Daoy (cell line): ENCODE measurements at places on chromosomes 12 and 14.
A peak's percentile ranks its signal among the peaks of the same experiment; 100 is the strongest.

DNA sequence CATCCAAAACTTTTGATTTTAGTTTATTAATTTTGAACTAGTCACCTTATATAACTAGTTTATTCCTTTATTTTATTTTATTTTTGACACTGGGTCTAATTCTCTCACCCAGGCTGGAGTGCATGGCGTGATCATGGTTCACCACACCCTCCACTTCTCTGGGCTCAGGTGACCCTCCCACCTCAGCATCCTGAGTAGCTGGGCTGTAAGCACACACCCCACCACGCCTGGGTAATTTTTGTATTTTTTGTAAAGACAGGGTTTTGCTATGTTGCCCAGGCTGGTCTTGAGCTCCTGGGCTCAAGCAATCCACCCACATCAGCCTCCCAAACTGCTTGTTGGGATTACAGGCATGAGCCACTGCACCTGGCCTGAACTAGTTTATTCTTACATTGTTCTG lies 17.3 kb downstream of the PCNX1 start:
- no peak for DNase-seq

- DNase-seq, result no peak
These were observed 19.4 kb downstream of the SRGAP1 start for GRCh38 chr12:63863658-63864453.

- DNase-seq, result no peak
These were observed 2.0 kb upstream of the RNASE8 start for GRCh38 chr14:21055432-21056117.

GRCh38 chr12:114945351-114945750 lies 261.4 kb upstream of the TBX3 start:
- no peak for DNase-seq

- no peak for DNase-seq
These were observed 4.7 kb downstream of the EXOC3L4 start for GRCh38 chr14:103099081-103099732.

DNA sequence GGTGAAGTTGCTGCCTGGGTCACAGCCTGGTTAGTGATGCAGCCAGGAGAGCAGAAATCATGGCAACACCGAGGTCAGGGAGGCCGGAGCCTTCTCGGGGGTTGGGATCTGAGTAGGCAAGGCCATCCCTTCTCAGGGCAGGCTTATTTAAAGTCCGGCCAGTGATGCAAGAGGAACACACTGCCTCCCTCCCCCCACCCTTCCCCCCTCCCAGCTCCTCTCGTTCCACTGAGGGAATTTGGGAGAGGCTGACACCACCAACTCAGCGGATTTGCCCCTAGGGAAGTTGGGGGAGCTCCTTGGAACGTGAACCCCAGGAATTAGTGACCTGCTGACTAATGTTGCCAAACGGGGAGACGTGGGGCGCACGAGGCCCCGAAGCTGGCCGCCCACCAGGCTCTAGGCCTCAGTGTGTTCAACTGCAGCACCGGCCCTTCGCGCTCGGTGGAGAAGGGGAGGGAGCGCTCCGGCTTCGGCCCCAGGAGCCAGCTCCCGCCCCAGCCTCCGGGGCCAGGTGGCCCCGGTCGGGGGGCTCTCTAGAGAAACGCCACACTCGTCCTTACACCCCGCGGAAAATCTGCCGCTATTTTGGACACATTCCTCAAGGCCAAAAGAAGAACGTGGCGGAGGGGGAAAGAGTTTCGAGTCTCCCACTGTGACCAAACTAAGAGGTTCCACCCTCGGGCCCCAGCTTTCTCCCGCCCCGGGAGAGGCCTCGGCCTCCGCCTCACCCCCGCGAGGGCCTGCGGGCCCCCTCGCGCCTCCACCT lies 1.6 kb downstream of the CTDSP2 start:
- DNase-seq, result peak; percentile 44
